Daoy (cell line): ENCODE measurements at places on chromosomes 11 and 22. TPM values are rescaled to one million over a fixed set of nuclear protein-coding genes. Genes with fewer than 3 reads are reported as not detected.

DNA sequence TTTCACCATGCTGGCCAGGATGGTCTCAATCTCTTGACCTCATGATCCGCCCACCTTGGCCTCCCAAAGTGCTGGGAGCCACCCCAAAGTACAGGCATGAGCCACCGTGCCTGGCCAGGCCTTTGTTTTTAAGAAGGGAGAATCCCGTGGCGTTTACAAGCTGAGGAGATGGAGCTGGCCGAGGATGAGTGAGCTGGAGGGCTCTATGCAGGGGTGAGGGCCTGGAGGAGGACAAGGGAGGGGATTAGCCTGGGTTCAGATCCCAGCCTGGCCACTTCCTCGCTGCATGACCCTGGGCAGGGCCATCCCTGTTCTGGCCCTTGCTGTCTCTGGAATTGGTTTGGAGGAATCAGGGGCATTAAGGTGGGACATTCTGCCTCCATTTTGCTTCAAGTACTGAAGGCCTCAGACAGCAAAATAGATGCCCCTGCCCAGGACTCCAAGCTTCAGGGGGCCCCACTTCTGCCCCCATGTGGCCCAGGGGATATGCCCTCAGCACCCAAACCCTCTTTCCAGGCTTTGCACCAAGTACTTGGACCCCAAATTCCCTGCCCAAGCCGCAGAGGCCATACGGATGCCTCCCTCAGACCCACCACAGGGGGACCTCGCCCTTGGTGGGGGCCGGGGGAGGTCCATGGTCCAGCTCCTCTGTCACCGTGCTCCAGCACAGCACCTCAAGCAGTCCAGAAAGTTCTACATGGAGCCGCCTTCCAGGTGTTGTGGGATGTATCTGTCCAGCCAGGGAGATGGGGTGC, 12.1 kb upstream of the LRP5 start:
- DNase-seq = no peak

- DNase-seq = no peak
Measured at GRCh38 chr11:94557992-94558391, 9.2 kb upstream of the PIWIL4 start.

GRCh38 chr11:71979602-71980001, 19.1 kb upstream of the IL18BP start:
- no peak for DNase-seq

DNA sequence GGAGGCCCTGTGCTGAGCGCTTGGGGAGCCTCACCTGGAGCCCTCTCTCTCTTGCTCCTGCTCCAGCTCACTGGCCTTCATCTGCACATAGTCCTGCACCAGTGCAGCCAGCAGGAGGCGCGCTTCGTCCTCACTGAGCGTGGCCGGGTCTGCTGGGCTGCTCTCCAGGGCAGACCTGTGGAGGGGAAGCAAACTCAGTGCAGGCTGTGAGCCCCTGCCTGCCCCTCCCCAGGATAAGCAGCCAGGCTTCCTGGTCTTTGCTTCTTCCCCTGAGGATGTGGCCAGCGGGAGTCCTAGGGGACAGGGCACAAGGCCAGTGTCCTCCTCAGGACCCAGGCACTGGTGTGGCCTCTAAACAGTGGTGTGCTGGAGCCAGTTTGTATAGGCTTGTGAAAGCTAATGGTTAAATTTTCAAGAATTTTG, 2.2 kb downstream of the CALCA start:
- DNase-seq = peak; percentile 40

DNA sequence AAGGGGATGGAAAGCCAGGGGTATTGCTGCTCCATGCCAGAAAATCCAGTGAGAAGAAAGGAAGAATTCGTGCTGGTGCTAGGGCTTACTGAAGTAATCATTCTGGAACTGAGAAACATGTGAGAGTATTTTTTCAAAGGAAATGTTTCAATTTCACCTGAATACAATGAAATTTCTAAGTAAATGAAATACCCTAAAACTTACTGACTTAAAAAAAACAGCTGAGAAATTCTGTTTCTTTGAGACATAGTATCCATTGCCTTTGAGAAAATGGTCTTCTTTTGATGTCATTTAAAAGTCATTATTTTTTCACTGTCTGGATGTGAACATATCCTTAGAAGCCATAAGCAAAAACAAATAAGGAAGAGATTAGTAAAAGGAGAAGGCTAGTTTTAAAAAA, at the start of gene OR51V1:
TSS of gene OR51V1 (minus strand) at position 101 of the 400 bp plus-strand sequence. CDS start at position 101, 0 bp downstream.
- DNase-seq = no peak

DNA sequence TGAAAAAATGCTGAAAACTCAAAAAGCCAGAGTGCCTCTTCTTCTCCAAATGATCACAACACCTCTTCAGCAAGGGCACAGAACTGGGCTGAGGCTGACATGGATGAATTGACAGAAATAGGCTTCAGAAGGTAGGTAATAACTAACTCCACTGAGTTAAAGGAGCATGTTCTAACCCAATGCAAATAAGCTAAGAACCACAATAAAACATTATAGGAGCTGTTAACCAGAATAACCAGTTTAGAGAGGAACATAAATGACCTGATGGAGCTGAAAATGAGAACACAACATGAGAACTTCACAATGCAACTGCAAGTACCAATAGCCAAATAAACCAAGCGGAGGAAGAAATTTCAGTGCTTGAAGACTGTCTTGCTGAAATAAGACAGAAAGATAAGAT, 9.2 kb downstream of the OR56B4 start:
- DNase-seq = no peak

GRCh38 chr22:21447694-21448402, 19.3 kb upstream of the TMEM191C start:
- no peak for DNase-seq

- DNase-seq = no peak
Measured at GRCh38 chr11:7511401-7511800, 2.4 kb upstream of the PPFIBP2 start.

DNA sequence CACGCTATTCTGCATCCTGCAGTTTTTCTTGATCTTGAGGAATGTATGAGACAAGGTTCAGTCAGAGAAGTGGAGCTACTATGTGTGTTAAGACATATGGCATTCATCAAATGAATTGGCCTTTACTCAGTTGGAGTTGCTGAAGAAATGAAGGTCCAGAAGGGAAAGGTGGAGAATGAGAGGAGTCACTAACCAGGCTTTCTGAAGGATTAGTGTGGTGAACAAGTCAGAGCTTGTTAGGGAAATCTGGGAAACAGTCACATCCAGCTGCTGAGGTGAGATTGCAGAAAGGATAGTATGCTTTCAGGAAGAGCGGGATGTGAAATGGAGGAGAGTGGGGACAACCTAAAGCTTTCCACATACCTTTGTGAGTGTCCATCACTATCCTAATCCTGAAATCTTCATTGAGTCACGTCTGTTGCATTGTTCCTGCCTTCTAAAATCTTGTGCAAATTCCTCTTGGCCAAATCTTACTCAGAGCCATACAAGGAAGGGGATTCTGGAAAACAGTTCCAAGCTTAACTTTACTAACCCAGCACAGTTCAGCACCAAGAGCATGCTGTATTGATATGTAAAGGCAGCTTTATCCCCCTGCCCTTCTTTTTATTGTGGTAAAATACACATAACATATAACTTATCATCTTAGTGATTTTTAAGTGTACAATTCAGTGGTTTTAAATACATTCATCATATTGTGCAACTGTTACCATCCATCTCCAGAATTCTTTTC, 11.4 kb upstream of the PITPNB start:
- DNase-seq = no peak

DNA sequence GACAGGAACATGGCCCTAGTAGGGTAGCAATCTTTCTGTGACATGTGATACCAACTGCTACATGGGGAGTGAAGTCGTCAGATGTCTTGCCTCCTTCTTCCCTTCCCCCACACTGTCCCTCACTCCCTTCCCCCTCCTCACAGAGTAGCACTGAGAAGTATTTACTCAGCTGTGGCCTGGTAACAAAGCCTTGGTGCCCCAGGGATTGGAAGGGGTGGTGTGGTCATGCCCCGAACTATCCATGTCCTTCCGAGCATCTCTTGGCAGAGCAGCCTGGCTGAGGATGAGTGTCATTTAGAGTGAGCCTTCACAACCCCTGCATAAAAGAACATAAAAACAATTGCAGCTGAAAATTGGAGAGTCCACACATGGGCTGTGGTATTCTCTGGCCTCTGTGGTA, 46.1 kb downstream of the ARFGAP2 start:
- DNase-seq = no peak

The MMP8 gene
- total RNA-seq = not detected in 2 replicates

The OR2D2 gene
- total RNA-seq = not detected in 2 replicates

The MAP6 gene
- total RNA-seq = 0.36 and 0.40 TPM in 2 replicates

The MMP13 gene
- total RNA-seq = 0.17 TPM in 1 of 2 replicates, not detected in the other

The GPHA2 gene
- not detected in 2 replicates for total RNA-seq

The OR5A1 gene
- not detected in 2 replicates for total RNA-seq
